ENCODE measurements at places on chromosomes 13 and 19.
A peak's percentile ranks its signal among the peaks of the same experiment; 100 is the strongest.

DNA sequence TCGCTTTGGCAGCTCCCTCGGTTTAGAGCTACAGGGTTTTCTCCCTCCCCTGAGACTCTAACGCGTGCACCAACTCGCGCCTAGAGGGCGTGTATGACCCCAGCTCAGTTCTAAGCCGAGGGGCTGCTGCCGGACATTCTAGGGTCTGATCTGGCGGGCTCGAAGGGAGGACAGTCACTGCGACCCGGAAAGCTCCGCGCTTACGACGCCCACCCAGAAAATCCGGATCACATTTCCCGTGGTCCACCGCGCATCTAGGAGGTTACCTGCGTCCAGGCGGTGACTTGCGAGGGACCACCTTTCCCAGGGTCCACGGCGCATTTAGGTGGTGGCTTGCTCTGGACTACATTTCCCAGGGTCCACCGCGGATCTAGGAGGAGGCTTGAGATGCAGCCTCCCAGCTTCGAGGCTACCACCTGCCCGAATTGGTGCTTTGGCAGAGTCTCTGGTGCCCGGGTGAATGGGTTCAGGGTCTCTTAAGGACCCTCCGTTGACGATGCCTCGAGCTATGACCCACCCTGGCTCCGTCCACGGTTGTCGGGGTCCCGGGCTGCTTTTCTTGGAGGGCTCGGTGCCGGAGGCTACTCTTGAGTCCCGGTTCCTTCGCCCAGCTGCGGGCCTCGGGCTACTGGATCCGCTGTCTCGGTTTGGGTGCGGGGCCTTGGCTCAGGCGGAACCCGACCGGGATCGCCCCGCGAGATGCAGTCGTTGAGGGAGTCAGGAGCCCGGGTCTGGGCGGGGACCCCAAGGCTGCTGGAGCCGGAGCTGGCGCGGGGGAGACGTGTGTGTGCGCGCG, 30.5 kb downstream of the ZNF146 start:
- no peak overlapping the region for H3K27ac ChIP-seq
- DNase-seq = no peak
- no peaks in the 10 kb centered on the region for H3K36me3 ChIP-seq
- no peaks in the 10 kb centered on the region for H3K27me3 ChIP-seq

- peak; percentile 87 for DNase-seq
- peak within 1 kb of the TSS; percentile 56 for H3K27ac ChIP-seq
- H3K4me3 ChIP-seq = peak within 1 kb of the TSS; percentile 86
- peaks cover 9% of the 10 kb centered on the region for H3K27me3 ChIP-seq
- H3K4me1 ChIP-seq = peaks cover 15% of the 10 kb centered on the region
Measured at GRCh38 chr19:50203281-50204080, at the start of gene MYH14. TSS of gene MYH14 (plus strand) at chr19:50203622. CDS start at chr19:50210366, 6,744 bp downstream.

DNA sequence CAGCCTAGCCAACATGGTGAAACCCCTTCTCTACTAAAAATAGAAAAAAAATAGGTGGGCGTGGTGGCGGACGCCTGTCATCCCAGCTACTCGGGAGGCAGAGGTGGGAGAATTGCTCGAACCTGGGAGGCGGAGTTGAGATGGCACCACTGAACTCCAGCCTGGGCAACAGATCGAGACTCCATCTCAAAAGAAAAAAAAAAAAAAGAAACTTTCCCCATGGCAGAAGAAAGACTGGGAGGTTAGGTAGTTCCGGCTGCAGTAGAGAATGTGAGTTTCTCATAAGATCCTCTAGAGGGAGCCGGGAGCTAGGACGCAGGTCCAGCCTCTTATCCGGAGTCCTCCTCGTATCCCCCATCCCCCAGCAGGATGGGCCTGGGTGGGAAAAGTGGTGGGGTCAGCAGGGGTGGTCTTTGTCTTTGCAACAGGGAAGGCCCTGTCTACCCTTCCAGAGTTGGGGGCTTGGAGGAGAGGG, 13.2 kb upstream of the CREB3L3 start:
- DNase-seq = peak; percentile 48
- H3K27me3 ChIP-seq = no peaks in the 10 kb centered on the region
- H3K4me1 ChIP-seq = no peaks in the 10 kb centered on the region
- no peak overlapping the region for H3K4me3 ChIP-seq
- no peak overlapping the region for H3K27ac ChIP-seq
- no peaks in the 10 kb centered on the region for H3K36me3 ChIP-seq

DNA sequence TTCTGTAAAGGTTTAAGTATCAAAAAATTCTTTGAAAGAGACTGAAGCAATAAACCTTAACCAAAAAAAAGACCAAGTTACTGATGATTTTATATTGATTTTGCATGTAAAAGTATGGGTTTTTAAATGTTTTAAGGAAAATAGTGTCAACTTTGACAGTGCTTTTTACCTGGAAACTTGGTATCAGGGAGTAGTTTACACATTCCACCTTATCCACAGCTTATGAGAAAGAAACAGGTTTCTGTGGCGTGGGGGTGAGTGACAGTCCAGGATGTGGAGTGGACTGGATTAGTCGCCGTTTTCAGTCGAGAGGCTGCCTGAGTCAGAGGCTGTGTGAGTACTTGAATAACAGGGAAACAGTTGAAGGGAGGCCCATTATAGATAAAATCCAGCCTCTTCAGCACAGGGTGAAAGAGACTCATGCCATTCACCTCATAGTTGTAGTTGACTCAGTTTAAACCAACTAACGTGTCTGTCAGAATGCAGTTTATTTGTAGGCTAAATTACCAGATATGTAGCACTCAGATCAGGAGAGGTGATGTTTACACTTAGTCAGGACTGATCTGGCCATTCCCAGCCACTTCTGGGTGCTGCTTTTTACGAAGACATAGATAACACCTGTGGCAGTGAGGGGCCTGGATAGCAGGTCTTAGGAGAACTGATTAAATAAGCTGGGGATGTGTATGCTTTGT, 595 bp upstream of the GPR183 start:
- H3K4me1 ChIP-seq = peaks cover 32% of the 10 kb centered on the region
- H3K4me3 ChIP-seq = no peak overlapping the region
- peaks cover 4% of the 10 kb centered on the region for H3K36me3 ChIP-seq
- no peaks in the 10 kb centered on the region for H3K27me3 ChIP-seq

- no peaks in the 10 kb centered on the region for H3K27me3 ChIP-seq
- H3K4me3 ChIP-seq = no peak overlapping the region
- no peak for DNase-seq
- H3K4me1 ChIP-seq = peaks cover 17% of the 10 kb centered on the region
Measured at GRCh38 chr13:99066219-99066618, 88.4 kb upstream of the DOCK9 start.

GRCh38 chr13:30734439-30734838, 904 bp upstream of the ALOX5AP start:
- H3K4me3 ChIP-seq = no peak overlapping the region
- H3K4me1 ChIP-seq = no peaks in the 10 kb centered on the region
- no peak overlapping the region for H3K27ac ChIP-seq
- no peaks in the 10 kb centered on the region for H3K27me3 ChIP-seq
- DNase-seq = no peak

DNA sequence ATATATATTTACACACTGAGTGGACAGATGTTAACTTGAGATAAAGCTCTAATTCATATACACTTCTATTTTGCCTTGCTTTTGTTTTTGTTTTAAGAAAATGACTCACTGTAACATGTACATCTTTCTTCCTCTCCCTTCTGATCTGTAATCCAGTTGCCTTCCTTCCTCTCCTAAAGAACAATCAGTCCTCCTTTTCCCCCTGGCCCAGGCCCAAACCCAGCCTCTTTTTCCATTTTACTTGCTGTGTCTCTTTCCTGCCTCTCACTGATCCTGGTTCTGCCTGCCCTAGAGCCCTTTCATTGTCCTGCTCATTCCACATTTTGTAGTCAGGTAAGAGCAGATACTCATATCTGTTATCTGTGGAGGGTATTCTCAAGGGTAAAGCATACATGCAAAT, 50.8 kb downstream of the ZAR1L start:
- H3K27me3 ChIP-seq = no peaks in the 10 kb centered on the region
- no peak overlapping the region for H3K4me3 ChIP-seq
- H3K36me3 ChIP-seq = no peaks in the 10 kb centered on the region
- peak; percentile 87 for DNase-seq

GRCh38 chr19:35204799-35205732, 23.5 kb downstream of the FAM187B start:
- no peak overlapping the region for H3K27ac ChIP-seq
- H3K4me3 ChIP-seq = no peak overlapping the region
- peak; percentile 36 for DNase-seq
- H3K4me1 ChIP-seq = no peaks in the 10 kb centered on the region
- H3K36me3 ChIP-seq = no peaks in the 10 kb centered on the region

- H3K27ac ChIP-seq = peak overlapping the region; percentile 15
- no peak overlapping the region for H3K4me3 ChIP-seq
- no peaks in the 10 kb centered on the region for H3K36me3 ChIP-seq
Measured at GRCh38 chr13:97228850-97229521, 6.9 kb downstream of the MBNL2 start.

All from heart left ventricle (tissue), 16 donors.